ENCODE measurements at places on chromosomes 7 and 10.

GRCh38 chr10:117139581-117140524 lies 1.8 kb upstream of the VAX1 start:
- DNase-seq: no peak

DNA sequence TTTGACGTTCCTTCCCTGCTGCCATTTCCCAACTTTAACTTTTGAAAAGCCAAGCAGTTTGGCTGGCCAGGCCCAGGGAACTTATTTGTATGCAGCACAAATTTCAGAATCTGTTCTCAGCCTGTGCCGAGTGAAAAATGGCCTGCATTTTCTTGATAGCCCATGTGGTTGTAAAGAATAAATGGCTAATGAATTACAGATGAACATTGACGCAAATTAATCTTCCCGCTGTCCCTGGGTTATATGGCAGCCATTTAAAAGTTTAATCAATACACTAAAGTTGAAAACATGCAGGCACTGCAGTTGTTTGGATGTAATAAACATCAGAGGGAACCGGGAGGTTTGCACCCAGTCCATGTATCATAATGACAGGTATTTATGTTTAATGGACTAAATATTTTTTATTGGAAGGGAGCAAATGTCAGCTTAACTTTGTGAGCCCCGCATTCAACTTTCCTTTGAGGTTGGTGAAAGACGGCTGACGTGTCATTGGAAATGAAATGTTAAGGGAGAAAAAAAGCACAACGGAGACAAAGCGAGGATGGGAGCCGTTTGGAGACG lies 1092.4 kb downstream of the LRMDA start:
- no peak for DNase-seq

DNA sequence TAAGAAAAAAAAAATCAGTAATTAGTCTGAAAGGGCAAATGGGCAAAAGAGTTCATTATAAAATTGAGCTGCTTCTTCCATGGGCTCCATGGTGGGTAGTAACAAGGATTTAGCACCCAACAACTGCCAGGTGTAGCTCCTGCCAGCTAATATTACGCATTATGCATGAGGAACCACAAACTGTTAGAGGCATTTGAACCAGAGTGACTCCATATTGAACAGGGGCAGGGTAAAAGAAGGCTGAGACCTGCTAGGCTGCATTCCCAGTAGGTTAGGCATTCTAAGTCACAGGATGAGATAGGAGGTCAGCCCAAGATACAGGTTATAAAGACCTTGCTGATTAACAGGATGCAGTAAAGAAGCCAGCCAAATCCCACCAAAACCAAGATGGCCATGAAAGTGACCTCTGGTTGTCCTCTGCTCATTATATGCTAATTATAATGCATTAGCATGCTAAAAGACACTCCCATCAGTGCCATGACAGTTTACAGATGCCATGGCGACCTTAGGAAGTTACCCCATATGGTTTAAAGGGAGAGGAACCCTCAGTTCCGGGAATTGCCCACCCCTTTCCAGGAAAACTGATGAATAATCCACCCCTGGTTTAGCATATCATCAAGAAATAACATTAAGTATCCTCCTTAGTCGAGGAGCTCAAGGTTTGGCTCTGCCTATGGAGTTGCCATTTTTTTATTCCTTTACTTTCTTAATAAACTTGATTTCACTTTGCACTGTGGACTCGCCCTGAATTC lies 8.7 kb upstream of the PAPSS2 start:
- no peak for DNase-seq

DNA sequence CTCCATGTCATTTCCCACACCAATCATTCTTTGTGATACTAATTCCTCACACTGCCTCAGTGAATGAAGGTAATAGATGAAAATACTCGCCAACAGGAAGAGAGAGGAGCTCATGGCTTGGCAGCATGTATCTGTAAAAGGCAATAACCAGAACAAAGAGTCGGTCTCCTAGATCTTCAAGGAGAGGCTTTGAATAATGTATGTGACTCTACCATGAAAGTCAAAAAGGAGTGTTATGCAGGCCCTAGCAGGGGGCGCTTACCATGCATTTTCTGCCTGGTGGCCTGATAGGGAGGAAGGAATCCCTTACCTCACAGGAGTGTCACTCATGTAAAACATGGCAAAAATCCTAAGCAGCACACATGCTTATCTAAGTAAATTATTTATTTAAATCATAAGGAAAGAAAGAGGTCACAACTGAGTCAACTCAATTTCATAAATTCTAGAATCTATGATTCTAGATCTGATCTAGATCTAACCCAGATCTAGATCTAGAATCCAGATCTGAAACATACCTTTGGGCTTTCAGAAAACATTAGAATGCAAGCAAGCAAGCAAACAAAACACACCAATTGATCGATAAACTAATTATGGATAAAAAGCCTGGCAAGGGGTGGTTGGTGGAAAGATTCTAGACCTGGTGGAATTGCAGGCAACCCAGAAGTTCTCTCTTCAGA lies 226.3 kb upstream of the KLF6 start:
- no peak for DNase-seq

GRCh38 chr10:118607768-118608354 lies 12.4 kb upstream of the PRLHR start:
- DNase-seq: no peak

DNA sequence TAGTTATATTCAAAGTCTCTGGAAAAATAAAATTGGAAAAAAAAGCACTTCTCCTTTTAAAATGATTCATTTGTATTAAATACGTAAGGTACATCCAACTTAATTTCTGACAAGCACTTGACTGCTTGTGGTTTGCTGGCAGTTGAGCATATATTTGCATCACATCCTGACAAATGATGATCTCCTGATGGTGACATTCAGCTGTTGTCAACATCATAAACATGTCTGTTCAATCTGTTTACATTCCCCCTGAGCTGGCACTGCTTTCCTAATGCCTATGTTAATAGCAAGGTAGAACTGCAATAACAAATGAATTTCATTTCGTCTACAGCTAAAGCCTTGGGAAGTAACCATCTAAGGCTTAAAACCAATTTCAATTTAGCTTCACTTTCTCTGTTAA lies 24.4 kb downstream of the TSPAN12 start:
- no peak for DNase-seq

Data from activated CD4-positive, alpha-beta T cell treated with anti-CD3 and anti-CD28 coated beads, Interleukin-10, Interleukin-2, amounts not matched to agents 100 ng/mL and 50 ng/mL, durations not matched to agents 16 hours and 8 hours (primary cell).